ENCODE measurements at places on chromosomes 11 and 22.
A peak's percentile ranks its signal among the peaks of the same experiment; 100 is the strongest.

DNA sequence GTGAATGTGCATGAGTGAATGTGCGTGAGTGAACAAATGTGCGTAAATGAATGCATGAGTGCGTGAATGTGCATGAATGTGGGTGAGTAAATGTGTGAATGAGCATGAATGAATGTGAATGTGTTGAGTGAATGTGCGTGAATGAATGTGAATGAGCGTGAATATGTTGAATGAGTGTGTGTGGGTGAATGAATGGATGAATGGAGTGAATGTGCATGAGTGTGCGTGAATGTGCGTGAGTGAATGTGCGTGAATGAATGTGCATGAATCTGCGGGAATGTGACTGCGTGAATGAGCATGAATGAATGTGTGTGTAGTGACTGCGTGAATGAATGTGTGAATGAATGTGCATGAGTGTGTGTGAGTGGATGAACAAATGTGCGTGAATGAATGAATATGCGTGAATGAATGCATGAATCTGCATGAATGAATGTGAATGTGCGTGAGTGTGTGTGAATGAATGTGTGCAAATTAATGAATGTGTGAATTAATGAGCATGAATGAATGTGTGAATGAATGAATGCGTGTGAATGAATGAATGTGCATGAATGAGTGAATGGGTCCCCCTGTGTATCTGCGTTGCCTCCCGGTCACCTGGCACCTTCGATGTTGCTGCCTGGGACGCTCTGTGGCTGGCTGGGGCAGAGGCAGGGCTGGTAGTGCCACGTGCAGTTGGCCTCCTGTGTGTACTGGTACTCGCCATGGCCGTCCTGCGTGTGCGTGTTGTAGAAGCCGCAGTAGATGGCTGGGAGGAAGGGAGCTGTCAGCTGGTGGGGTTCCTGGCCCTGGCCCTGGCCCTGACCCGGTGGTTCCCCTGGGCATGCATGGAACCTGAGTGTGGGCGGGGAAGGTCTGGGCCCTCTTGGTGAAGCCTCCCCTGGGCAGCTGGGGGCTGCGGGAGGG is 13.4 kb downstream of the MUC6 start:
- DNase-seq = no peak

- DNase-seq = no peak
Observed at GRCh38 chr11:44978961-44979331, 28.3 kb upstream of the TP53I11 start.

- no peak for DNase-seq
Observed at GRCh38 chr11:120130991-120131760, 6.7 kb downstream of the TRIM29 start.

DNA sequence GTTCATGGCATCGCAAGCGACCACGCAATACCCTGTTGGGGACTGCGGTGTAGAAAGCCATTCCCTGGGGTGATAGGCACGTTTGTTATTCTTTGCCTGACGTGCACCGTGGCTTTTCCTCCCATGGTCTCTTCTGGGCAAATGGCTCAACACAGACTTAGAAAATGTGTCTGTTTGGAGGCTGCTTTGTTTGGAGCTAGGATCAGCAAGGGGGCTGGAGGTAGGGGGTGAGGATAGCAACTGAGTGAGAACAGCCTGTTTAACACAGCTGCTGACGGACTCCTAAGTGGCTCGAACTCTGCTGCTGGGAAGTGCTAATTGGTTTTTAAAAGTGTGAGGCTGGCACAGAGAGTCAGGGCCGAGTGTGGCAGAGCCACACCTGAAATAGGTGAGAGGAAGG is 16.1 kb upstream of the CHRM4 start:
- DNase-seq = no peak

- no peak for DNase-seq
Observed at GRCh38 chr11:41306431-41306830, 153.0 kb downstream of the LRRC4C start.

- no peak for DNase-seq
Observed at GRCh38 chr11:28584992-28585391, 476.8 kb downstream of the METTL15 start.

- no peak for DNase-seq
Observed at GRCh38 chr11:69157156-69157821, 1.6 kb downstream of the SMIM38 start.

DNA sequence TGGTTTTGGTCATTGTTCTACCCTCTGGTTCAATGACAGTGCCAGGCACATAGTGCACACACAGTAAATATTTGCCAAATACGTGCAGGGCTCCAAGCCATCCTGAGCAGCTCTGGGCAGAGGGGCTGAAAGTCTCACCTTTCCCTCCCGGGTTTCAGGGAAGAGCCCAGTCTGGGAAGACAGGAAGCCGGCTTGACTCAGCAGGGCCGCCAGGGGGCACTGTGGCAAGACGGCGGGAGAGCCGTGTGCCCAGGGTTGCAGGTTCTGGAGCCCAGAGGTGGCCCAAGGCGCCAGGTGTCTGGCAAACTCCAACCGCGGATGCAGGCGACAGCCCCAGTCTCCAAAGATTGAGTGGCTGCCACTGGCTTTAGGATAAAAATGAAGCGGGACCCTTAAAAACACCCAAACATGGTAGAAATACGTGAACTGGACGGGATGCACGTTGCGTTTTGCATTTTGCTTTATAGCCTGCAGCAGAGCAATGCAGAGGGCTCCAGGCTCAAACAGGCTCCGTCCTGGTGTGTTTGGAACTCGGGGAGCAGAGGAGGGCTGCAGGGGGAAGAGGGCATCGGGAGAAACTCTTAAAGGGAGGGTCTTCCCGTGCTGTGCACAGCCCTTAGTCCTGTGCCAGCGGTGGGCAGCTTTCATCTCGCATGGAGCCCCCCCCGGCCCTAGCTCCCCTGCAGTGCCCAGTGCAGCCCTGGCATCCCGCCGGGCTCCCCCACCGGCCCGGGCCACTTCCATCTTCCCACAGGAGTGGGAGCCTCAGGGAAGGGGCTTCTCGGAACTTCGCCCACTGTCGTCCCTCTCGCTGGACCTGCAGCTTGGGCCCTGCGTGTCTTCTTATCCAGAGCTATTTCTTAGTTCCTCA is 10.7 kb downstream of the KRTAP5-5 start:
- peak; percentile 31 for DNase-seq

DNA sequence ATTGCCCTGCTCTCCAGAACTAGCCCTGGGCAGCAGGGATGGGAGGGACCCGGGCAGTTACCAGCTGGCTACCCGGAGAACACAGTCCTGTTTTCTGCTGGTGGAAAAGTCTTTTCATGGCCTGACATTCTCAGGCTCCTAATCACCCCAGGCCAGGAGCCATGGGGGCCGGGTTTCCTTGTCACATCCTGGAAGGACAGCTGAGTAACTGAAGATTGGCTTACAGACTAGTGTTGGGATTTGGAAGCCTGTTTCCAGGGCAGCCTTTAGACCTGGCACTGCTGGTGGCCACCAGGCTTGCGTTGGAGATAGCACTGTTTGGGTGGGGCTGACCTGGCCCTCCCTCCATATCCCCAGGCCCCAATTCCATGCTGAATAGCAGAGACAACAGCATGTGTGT is 349.0 kb downstream of the CTTN start:
- DNase-seq = no peak

- no peak for DNase-seq
Observed at GRCh38 chr11:86101941-86102407, 33.1 kb upstream of the PICALM start.

GRCh38 chr11:110874437-110875030 is 162.3 kb upstream of the ARHGAP20 start:
- DNase-seq = no peak

GRCh38 chr11:66008095-66008467 is 3.7 kb upstream of the CST6 start:
- DNase-seq = no peak

DNA sequence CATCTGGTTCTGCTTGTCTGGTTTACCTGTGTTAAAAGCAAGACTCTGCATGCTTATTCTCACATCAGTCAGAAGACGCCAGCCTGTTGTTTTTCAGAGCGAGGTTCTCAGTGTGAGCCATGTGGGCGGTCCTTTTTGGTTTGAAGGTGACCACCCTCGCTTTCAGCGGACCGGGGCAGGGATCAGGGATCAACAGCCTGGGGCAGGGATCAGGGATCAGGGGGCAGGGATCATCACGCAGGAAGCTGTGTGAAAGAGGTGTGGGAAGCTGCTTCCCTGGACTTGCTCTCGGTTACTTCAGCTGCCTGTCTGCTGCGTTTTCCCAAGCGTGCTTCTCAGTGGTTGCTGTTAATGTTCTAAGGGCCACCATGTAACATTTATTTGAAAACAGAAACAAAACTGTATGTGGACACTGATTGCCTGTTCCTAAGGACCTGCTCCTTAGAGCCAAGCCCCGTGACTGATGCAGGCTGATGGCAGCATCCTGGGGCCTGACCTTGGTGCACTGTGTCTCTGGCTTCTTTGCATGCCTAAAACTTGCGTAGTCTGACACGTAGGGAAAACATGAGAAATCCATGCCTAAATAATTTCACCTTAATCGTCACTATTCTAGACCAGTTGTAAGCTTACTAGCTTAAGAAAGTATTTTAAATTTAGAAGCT is 146.9 kb downstream of the ATXN10 start:
- DNase-seq = no peak

GRCh38 chr22:22928666-22929380 is 41.2 kb downstream of the IGLL5 start:
- peak; percentile 76 for DNase-seq

- DNase-seq = no peak
Observed at GRCh38 chr11:108253176-108253575, 30.3 kb downstream of the ATM start.

DNA sequence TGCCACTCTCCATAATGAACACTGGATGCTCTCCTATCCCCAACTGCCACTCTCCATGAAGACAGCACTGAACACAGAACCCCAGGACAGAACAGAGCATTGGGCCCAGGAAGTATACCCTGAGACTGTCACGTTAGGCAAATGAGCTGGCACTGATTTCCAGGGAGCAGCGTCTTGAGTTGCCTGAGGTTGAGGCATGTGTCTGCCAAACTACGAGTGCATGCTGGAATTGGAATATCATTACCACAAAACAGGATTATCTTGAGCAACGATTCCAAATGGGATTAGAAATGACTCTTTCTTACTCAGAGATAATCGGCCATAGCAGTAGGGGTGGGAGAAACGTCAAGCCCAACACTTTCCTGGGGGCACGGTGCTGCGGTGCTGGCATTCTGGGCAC is 39.9 kb downstream of the CLPB start:
- DNase-seq = no peak

GRCh38 chr11:103898065-103898464 is 138.4 kb upstream of the DDI1 start:
- no peak for DNase-seq

DNA sequence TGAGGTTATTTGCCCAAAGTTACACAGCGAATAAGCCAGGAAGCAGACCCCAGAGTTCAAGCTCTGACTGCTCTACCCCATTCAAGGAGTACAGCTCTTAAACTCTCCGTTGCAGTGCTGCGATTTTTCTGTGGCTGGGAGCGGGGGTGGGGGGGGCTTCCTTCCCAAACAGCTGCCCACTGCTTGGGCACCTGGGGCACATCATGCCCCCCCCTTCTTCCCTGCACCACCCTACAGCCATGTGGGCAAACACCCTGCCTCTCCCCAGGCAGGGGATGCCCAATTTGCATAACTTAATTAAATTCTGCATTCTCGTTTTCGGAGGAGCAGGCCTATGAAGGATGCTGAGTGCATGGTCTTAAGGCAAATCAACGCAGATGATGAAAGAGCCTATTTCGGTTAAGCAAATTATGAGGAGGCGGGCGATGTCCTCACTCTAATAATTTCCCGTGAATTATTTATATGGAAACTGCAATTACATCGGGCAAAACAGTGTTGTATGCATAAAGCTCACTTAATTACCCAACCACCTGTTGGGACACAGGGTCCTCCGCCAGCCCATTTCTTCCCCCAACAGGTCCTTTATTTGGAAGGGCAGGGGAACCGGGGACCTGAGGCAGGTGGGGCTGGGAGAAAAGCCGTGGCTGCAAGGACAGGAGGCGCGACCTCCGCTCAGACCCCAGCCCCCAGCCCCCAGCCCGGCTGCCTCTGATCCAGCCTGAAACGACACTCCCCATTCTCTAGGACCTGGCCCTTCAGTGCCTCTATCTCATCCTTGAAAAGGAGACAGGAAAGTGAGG is 610.5 kb downstream of the BUD13 start:
- DNase-seq = no peak

DNA sequence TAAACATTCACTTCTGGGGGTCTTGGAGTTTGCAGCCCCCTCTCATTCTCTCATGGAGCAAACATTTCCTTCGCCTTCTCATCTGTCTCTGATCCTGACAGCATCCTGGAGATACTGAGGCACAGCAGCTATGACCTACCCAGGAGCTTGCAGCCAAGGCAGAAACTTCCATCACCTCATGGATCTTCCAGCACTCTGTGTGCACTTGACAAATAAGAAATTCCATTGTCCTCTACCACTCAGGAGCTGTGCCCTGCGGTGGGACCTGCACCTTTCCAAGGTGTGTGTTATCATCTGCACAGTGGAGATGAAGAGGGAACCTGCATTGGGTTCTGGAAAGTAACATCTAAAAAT is 49.1 kb downstream of the GGTLC2 start:
- DNase-seq = no peak

DNA sequence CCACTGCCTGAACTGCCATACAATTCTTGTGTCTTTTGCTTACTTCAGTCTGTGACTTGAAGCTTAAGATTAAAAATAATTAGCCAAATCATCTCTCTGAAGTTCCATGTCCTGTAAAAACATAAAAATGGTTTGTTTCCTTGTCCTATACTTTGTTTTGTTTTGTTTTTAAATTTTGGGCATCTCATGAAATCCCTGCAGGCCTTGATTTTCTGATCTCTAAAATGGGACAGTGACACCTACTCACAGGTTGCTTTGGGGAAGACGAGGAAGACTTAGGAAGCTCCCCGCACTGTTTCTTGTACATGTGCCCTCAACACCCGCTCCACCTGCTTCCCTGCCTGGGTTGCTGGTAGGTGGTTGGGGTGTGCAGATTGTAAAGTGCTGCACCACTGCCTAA is 38.9 kb downstream of the TSPAN18 start:
- no peak for DNase-seq

DNA sequence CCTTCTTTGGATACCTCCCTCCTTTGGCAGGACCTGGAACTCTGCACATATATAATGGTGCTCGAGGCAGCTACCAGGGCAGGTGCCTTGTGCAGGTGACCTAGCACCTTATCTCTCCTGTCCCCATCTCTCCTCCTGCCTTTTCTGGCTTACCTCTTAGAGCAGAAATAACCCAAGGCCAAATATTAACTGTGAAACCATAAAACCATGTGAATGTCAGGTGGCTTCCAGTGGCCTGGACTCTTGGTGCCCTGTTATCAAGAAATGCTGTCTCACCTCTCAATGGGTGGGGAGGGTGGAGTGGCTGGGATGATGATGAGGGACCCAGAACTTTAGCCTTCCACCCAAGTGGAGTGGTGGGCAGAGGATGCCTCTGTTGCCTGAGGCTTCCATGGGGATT is 42.9 kb downstream of the YWHAH start:
- DNase-seq = no peak

DNA sequence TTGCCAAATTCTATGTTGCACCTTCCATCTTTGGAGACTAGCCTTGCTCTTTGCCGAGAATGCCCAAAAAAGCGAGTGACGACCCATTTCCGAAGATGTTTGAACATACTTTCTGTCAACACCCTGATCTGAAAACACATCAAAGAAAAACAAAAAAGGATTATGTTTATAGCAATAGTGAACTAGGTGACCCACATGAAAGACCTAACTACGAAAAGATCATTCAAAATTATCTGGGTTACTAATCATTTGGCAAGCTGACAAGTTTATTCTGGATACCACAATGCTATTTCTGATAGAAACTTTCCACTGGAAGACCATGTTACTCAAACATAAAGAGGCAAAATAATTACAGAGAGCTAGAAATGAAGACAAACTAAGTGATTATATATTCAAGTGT is 27.0 kb downstream of the KCNJ1 start:
- DNase-seq = no peak

GRCh38 chr11:77322506-77322905 is 21.0 kb upstream of the GDPD4 start:
- DNase-seq = no peak

- DNase-seq = no peak
Observed at GRCh38 chr11:126277780-126278179, 5.1 kb upstream of the TIRAP start.
